ENCODE measurements at places on chromosomes 7 and 10. TPM values are rescaled to one million over a fixed set of nuclear protein-coding genes. Genes with fewer than 3 reads are reported as not detected.

- DNase-seq: no peak
Observed at GRCh38 chr7:54697659-54698186, 61.3 kb downstream of the SEC61G start.

DNA sequence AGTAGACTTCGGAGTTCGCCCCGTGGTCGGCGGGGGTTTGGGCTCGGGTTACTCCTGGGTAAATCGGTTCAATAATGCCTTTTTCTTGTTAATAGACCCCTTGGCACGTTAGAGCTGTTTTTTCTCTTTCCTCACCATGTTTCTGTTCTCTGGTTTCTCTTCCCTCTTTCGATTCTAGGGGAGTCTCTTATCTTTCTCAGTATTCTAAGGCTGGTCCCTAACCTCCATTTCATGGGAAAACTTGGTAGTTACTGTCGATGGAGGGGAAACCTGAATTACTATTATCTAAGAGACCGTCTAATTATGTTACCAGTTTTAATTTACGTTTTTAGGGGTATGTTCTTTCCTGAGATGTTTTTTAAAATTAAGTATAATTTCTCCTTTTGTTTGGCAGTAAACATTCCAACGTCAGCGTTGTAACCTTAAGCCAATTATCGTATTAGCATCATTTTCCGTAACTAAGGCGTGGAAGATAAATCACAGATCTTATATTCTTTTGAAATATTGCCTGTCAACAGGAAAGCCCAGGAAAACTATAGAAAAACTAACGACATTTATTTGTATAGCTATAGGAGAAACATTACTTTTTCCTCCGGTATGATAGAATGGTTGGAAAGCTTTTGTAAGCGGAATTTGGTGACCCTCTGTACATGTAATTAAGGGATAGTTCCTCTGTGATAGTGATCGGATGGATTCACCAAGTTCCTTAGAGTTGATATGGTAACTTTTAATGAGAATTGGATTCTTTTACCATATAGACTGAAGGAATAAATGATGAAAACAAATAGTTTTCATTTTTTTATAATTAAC, 847 bp downstream of the BTAF1 start:
- DNase-seq: no peak

DNA sequence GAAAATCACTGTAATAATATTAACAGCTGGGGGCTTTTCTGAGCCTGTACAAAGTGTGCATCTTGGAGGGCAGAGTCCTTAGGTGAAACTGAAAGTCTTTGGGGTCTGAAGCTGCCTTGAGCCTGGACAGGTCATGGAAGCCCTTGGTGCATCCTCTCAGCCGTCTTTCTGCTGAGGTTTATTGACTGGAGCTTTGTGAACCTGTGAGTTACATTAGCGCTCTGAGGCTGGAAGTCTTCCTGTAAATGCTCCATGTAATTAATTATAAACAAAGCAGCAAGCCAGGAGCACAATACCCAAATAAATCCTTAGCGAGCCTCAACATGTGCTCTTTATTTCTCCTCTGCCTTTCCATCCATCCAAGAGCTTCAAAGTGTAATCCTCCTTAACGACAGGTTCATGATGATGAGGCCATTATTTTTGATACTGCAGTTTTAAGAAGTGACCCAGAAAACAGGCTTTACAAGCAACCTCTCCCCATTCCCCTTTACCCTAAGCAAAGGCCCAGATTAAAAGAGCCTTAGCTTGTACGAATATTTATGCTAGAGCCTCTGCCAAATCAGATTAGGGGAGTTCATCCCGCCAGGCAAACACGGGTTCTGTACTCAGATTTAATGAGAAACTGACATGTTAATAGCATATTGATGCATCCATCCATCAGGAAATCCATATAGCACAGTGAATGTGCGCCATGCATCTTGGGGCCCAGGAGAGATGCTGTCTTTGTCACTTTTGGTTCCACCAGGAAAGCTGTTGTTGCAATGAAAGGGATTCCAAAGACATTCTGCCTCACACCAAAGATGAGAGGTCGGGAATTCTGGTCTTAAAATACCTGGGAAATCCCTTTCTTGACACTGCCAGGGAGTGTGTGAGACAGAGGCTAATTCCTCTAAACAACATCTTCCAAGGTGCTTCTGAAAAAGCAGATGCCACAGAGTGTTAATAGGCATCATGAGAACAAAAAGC, 118.1 kb downstream of the ANLN start:
- no peak for DNase-seq

DNA sequence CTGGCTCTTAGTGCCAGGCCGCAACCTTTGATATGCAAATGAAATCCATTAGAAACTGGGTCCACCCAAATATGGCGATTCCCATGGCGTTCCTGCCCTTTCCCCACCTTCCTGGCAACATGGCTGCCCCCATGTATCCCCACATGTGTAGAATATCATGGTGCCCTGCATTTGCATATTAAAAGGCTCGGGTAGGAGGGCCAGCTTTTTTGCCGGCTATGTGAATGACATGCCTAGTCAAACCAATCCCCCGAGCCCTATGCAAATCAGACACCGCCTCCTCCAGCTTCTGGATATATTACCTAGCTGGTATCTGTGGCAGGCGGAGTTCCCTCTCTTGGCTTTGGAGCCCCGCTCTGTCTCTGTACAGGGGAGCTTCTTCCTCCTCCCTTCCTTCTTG, 18.3 kb downstream of the MMS19 start:
- DNase-seq: no peak

DNA sequence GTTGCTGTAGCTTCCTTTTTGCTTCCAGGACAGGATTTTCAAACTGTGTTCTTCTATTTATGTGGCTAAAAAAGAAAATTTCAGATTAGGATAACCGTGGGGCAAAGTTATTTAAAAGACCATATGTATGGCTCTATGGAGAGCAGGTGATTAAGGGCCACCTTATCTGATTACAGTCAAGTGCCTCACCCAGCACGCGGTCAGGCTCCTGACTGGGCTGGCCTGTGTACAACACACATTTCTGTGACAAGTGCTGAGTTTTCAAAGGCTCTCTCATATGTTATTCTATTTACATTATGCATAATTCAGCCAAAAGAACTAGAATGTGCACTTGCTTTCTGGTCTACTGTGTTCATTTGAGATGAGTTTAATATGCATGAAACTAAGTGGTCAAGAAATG, 547.4 kb downstream of the PHTF2 start:
- no peak for DNase-seq

DNA sequence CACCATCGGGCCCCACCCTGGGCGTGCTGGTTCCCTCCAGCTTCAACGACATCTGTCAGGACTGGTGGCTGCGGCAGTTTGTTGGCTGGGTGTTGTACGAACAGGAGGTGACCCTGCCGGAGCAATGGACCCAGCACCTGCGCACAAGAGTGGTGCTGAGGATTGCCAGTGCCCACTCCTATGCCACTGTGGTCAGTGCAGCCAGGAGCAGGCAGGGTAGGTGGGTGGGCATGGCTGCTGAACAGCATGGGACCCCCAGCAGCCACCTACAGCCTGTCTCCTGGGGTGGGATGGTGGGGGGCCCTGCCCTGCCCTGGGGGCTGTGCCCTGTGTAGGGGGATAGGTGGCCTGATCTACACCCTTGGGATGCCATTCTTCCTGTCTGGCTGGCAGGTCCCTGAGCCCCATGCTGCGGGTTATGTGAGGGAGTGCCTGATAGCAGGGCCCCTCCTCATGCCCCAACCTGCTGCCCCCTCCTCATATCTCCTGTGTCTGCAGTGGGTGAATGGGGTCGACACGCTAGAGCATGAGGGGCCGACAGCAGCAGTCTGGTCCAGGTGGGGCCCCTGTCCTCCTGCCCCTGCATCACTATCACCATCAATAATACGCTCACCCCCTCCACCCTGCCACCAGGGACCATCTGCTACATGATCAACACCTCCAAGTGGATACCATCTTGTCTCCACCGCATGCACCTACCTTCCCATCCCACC, 56.9 kb downstream of the ZNF727 start:
- no peak for DNase-seq

DNA sequence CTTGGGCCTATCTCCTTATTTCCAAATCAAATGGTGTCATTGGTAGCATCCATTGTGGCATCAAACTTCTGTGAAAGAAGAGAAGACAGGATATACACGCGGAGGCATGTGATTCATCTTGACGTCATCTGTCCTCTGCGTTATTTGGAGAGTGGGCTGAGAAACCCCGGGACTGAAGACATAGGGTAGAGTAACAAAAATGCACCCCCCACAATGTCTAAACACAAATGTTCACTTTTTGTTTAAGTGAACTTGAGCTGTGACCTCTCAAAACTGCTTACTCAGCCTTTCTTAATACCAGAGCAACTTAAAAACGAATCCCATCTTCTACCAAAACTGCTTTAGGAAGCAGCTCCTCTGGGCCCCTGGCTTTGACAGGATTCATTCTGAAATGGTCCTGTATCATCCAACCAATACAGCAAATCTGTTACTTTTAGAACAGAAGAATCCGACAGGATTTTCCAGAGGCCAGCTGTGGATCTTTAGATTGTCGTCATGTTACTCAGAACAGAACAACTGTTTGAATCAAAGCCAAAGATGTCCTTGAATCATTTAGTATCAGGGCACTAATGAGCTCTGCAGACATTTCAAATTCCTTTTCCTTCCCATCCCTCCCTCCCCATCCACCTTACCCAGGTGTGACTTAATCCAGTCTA, 438.1 kb downstream of the SUGCT start:
- DNase-seq: no peak

- no peak for DNase-seq
Observed at GRCh38 chr10:119336599-119336998, 129.2 kb downstream of the GRK5 start.

DNA sequence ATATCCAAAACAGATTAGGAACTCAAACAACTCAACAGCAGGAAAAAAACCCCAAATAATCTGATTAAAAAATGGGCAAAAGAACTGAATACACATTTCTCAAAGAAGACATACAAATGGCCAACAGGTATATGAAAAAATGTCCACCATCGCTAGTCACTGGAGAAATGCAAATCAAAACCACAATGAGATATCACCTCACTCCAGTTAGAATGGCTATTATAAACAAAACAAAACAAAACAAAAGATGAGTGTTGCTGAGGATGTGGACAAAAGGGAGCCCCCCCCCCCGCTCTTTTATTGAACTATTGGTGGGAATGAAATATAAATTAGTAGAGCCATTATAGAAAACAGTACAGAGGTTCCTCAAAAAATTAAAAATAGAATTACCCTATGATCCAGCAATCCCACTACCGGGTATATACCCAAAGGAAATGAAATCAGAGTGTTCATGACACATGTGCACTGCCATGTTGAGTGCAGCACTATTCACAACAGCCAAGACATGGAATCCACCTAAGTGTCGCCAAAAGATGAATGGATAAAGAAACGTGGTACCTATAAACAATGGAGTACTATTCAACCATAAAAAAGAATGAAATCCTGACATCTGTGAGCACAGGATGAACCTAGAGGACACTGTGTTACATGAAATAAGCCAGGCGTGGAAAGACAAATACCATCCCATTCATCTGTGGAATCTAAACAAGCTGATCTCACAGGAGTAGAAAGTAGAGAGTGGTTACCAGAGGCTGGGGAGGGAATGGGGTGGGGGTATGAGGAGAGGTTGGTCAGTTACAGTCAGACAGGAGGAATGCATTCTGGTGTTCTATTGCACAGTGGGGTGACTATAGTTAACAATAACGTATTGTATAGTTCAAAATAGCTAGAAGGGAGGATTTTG, 78.1 kb upstream of the RHEB start:
- DNase-seq: no peak

DNA sequence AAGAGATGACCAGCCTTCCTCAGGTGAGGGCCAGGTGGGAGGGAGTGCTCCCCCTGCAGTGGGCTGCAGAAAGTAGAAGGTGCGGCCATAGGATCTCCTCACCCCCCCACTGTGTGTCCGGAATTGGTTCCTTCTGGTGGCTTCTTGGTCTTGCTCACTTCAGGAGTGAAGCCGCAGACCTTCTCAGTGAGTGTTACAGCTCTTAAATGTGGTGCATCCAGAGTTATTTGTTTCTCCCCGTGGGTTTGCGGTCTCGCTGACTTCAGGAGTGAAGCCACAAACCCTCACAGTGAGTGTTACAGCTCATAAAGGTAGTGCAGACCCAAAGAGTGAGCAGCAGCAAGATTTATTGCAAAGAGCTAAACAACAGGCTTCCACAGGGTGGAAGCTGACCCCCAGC, 90.3 kb upstream of the NPS start:
- no peak for DNase-seq

GRCh38 chr10:70093335-70093944, 39.2 kb downstream of the AIFM2 start:
- no peak for DNase-seq

DNA sequence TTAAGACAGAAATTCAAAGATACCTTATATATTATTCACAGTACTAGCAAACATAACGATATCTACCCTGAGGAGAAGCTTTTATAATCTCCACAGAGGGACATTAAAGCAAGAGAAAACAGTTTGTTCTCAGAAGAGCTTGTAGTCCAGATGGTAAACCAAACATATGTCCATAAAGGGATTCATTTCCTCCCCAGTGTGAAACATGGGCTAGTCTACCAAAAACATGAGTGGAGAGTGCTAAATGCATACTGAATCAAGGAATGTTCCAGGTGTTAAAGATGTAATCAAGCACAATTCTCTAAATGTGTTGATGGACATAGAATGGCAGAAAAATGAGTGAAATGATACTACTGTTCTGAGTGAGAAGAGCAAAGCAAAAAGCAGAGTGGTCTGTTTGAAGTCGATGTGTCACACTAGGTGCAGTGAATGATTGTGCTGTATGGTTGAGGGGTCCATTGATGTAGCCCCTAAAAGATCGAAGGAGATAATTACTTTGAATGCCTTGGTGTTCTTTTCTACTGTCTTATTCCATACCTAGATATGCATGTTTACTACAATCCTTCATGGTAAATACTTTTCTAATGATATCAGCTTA, 25.3 kb downstream of the BCAP29 start:
- DNase-seq: no peak

- no peak for DNase-seq
Observed at GRCh38 chr10:121457729-121458128, 140.5 kb downstream of the FGFR2 start.

DNA sequence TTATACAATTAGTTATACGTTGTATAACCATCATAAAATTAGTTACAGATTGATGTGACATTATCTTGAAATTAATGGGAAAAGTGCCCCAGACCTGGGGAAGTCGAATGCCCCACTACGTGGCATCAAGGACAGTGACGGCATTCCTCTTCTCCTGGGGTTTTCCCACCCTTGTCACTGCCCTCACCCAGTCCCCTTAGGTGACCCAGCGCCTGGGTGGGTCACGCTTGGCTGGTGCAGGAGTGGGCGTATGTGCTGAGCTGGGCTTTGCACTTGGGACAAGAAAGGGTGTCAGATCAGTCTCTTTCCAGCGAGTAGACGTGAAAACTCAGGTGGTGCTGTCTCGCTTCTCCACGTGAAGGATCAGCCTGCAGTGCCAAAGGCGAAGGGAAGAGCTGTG, 7.6 kb downstream of the FOXK1 start:
- DNase-seq: no peak

Gene GDF10
- total RNA-seq: 14.4 TPM

Gene CLDN4
- 0.85 TPM for total RNA-seq

Gene ASZ1
- not detected for total RNA-seq

Gene YKT6
- 51.2 TPM for total RNA-seq

Gene OR13A1
- not detected for total RNA-seq

Gene PLOD3
- 89.7 TPM for total RNA-seq

Gene FIGNL1
- total RNA-seq: 8.5 TPM

Gene UPK3BL1
- 23.0 TPM for total RNA-seq

Gene TRIL
- 9.7 TPM for total RNA-seq

Measured in sciatic nerve (tissue), 2 donors.